ENCODE measurements at places on chromosomes 3 and 15.

DNA sequence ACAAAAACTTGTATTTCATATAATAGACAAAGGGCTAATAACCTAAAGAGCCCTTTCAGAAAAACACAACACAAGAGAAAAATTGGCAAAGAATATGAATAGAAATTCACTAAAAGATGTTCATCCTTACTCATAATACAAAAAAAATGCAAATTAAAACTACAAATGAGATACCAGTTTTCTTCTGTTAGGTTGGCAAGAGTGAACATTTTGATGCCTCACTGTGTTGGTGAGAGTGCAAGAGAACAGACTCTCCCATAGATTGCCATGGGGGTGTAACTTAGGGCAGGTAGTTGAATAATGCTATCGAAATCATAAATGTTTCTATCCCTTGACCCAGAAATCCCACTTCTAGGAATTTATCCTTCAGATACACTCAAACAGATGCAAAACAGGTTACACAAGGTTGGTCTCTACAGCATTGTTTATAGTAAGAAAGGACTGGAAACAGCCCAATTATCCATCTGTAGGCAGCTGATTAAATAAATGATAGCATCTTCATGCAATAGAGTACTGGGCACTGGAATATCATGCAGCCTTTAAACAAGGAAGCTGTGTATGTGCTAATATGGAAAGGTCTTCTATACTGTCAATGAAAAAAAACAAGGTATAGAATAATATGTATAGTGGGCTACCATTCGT lies 146.3 kb downstream of the TLE3 start:
- no peak for DNase-seq

DNA sequence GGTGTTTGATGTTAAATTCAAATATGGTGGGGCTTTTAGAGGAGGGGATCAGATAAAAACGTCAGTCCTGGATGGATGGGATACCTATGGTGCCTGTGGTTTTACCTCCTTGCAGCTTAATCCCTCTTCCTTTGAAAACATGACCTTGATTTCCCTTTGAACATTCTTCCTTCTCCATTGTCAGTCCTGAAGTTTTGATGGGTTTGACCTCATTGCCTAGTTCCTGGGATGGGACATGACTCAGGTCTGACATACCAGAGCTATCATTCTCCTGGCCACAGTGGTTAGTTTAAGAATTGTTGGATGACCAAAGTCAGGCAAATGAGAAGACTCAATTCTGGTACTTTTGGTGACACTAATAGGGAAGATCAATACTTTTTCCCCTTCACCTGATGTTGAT lies 87.2 kb downstream of the PRICKLE2 start:
- no peak for DNase-seq

DNA sequence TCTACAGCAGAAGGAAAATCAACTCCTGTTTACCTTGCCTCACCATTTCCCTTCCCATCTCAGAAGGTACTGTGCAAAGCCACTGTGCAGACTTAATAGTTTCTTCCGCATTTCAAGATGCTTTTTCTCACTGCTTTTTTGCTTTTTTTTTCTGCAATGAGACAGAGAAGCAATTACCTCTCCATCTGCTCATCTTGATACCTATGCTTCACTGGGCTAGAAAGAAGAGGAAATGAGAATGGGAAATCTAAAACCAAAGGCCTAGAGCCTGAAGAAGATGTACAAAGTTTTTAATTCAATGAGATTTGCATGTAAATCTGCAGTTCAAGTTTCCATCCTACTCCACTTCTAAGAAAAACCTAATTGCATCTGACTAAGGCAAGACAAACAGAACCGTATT lies 238.1 kb upstream of the SETMAR start:
- no peak for DNase-seq

- no peak for DNase-seq
These were observed 18.2 kb upstream of the ACOX2 start for GRCh38 chr3:58555203-58555602.

GRCh38 chr3:11660242-11660641 lies 16.5 kb upstream of the VGLL4 start:
- no peak for DNase-seq

DNA sequence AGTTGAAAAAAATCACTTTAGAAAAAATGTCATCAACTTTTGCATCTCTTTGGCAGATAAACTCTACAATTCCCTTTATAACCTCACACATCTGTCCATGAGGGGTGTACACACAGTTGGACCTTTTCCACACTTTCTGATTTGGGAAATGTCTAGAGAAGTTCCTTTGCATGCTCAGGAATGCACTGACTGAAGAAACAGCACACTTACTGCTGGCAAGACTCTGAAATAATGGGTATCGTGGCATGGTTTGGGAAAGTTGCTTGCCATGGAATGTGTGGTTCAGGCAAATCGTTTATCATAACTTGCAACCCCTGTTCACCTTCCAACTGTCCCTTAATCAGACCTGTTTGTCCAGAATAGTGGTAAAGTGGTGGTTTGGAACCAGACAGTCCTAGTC lies 135.3 kb upstream of the TGFBR2 start:
- no peak for DNase-seq

GRCh38 chr3:45608296-45608695 lies 13.7 kb downstream of the LIMD1 start:
- DNase-seq = no peak
